ENCODE measurements at places on chromosomes 5 and 9.

- no peak for DNase-seq
Measured at GRCh38 chr5:171386006-171386671, 1.5 kb upstream of the NPM1 start.

GRCh38 chr5:107321906-107322305 is 348.8 kb downstream of the EFNA5 start:
- DNase-seq: no peak

DNA sequence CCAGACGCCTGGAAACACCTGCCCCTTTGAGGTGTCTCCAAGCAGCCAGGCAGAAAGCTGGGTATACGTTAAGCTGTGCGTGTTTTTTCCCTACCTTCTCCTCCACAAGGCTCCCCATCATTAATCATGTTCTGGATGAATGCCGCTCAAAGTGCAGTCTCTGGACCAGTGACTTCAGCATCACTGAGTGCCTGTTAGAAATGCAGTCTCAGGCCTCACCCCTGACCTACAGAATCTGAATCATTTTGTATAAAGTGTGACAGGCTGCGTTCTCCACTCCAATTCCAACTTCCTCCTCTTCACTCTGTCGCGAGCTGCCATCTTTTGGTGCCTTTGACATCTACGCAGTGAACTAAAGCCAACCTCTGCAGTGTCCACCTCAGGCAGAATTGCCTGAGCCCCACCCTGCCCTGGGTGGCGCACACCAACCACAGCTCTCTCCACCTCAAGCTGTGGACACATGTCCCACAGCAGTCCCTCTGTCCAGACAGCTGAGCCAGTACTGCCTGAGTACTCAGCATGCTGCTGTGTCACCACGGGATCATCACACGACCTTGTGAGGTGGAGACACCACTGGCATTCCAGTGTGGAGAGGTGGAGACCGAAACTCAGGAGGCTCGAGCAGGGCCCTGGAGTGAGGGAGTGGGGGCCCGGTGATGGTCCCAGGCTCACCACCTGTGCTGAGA is 14.2 kb downstream of the PTPN3 start:
- DNase-seq: no peak

- no peak for DNase-seq
Measured at GRCh38 chr5:65062469-65063083, 293.8 kb downstream of the CWC27 start.

GRCh38 chr5:59479086-59479485 is 414.4 kb downstream of the PDE4D start:
- no peak for DNase-seq

DNA sequence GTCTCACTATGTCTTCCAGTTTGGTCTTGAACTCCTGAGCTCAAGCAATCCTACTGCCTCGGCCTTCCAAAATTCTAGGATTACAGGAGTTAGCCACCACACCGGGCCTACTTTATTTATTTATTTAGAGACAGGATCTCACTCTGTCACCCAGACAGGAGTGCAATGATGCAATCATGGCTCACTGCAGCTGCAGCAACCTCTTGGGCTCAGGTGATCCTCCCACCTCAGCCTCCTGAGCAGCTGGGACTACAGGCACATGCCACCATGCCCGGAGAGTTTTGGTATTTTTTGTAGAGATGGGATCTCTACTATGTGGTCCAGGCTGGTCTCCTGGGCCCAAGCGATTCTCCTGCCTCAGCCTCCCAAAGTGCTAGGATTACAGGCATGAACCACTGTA is 32.8 kb downstream of the PHAX start:
- DNase-seq: no peak

DNA sequence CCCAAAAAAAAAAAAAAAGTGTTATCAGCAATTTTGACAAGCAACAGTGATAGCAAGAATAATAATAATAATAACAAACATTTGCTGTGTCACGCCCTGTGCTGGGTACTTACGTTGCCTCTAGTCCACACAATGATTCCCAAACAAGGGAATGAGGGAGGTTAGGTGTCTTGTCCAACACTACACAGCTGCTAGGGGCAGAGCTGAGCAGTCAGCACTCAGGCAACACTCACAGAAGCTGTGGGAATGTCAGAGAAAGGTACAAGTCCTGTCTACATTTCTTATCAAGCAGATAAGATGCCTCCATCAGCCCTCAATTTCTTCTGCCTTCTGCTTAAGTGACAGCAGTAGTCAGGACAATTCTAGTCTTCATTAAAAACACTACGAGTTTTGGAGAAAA is 111.0 kb downstream of the DNAH5 start:
- no peak for DNase-seq

GRCh38 chr9:36445800-36446361 is 45.8 kb upstream of the RNF38 start:
- DNase-seq: no peak

DNA sequence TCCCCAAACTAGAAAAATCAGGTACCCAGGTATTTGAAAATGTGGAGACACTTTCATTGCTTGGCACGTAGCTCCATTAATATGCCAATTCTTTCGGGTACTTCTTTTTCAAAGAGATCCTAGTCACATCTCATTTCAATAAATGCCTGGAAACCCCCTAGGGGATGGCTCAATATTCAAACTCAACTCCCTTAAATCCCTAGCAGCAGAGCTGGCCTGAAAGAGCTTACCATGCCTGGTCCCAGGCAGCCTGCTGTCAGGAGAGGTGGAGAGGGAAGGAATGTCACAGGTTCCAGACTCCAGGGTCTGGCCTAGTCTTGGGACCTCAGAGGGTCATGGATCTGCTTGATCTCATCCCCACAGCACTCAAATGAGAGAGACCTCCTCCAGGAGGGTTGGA is 187.1 kb downstream of the SPOCK1 start:
- DNase-seq: peak; percentile 43

Measured in H7 (cell line).